H9 (cell line): ENCODE measurements at places on chromosomes 1 and 21. TPM values are rescaled to one million over a fixed set of nuclear protein-coding genes. Genes with fewer than 3 reads are reported as not detected.

SPATC1L gene
- 32.8 and 36.0 TPM in 2 replicates for total RNA-seq

LYPD8 gene
- not detected in 2 replicates for total RNA-seq

LEMD1 gene
- total RNA-seq, result 11.8 and 11.9 TPM in 2 replicates

LCE2B gene
- not detected in 2 replicates for total RNA-seq

CFHR3 gene
- 0.81 and 1.4 TPM in 2 replicates for total RNA-seq

LAMB3 gene
- total RNA-seq, result 0.26 and 0.28 TPM in 2 replicates

ECM1 gene
- total RNA-seq, result 0.88 and 1.4 TPM in 2 replicates

FAM43B gene
- total RNA-seq, result 0.20 and 0.22 TPM in 2 replicates

PCNT gene
- total RNA-seq, result 39.6 and 40.6 TPM in 2 replicates

LINGO4 gene
- total RNA-seq, result not detected in 2 replicates

RAB4A gene
- 64.2 and 66.7 TPM in 2 replicates for total RNA-seq

HRNR gene
- not detected in 2 replicates for total RNA-seq

LRRC53 gene
- total RNA-seq, result not detected in 2 replicates

DNA sequence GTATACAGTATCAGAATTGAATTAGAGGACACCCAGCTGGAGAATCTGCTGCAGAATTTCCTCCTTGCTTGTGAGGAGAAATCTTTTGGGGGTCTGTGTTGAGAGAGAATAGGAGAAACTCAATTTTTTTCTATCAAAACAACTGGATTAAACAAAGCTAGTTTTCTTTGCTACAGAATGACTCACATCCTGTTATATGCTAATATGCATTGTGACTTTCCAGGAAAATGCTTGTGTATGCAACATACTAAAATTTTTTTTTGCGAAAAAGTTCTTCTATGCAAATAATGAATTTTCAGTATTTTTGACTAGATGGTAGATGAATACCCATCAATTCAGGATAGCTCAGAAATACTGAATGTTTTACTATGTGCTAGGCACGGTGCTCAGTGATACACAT, 2.2 kb downstream of the VAMP4 start:
- DNase-seq, result no peak

GRCh38 chr21:44057960-44058651, 46.0 kb downstream of the TRAPPC10 start:
- no peak for DNase-seq

DNA sequence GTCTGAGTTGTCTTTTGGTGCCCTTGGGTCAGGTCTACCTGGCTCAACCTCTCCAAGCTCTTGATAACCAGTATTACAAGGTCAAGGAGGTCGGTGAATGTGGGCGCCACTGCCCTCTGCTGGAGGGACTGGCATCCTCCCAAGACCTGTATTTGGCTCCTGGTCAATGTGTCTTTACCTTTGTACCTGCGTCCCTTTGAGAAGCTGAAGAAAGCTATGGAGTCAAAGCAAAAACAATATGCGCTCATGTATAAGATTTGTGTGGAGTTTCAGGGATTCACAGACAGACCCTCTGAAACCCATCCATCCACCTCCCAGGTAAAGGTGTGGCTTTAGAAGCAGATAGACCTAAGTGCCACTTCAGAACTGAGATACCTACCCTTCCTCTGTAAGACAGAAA, 61.8 kb upstream of the NBL1 start:
- peak; percentile 87 for DNase-seq

DNA sequence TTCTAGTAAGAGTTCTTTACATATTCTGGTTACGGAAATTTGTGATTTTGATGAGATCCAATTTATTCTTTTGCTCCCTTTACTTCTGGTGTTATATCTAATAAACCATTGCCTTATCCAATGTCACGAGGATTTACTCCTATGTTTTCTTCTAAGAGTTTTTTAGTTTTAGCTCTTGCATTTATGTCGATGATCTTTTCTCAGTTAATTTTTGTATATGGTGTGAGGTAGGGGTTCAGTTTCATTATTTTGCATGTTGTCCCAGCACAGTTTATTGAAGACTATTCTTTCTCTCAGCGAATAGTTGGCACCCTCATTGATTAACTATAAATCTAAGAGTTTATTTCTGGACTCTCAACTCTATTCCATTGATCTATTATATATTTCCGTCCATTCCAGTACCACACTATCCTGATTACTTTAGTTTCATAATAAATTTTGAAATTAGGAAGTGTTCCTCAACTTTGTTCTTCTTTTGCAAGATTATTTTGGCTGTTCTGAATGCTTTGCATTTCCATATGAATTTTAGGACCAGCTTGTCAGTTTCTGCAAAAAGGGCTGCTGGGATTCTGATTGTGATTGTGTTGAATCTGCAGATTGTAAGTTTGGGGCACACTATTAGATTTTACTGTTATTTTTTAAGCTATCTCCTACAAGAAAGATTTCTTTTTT, 4.0 kb downstream of the KDM1A start:
- DNase-seq, result no peak

GRCh38 chr1:208110296-208110695, 133.9 kb downstream of the PLXNA2 start:
- DNase-seq, result no peak

GRCh38 chr1:231416901-231417300, 5.2 kb downstream of the EGLN1 start:
- no peak for DNase-seq

GRCh38 chr1:227343727-227344551, 25.6 kb upstream of the CDC42BPA start:
- DNase-seq, result no peak

- DNase-seq, result no peak
Observed at GRCh38 chr1:72678683-72679082, 396.3 kb upstream of the NEGR1 start.

- DNase-seq, result no peak
Observed at GRCh38 chr1:41507110-41507720, 22.7 kb upstream of the EDN2 start.

GRCh38 chr1:11046625-11047365, at the start of gene MASP2:
TSS of gene MASP2 (minus strand) at chr1:11047239. CDS start at chr1:11047207, 32 bp downstream.
- DNase-seq, result no peak

DNA sequence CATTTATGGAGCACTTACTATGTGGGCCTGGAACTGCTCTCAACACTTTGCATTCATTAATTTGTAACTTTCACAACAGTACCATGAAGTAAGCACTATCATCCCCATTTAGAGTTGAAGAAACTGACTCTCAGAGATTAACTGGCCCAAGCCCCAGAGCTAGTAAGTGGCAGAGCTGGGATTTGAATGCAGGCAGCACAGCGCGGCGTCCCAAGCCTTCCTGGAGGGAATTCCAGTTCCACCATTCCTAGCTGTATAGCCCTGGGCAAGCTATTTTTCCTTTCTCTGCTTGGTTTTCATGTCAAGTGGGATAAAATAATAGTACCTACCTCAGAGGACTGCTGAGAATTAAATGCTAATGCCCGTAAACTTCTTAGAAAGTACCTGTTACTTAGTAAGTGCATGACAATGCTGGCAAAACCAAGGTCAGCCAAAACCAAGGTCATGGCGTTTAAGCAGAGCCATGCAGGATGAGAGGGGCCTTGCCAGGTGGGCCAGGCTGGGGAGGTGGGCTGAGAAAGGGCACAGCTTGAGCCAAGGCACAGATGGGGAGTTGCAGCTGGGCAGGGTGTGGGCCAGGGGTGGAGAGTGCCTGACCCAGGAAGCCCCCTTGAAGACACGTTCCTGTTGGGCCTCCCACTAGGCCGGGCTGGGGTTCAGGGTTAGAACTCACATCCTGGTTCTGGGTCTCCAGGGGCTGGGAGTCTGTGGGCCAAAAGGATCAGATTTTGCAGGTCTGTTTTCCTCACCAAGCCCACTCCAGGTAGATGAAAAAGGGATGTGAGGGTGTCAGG, 4.6 kb upstream of the KNCN start:
- no peak for DNase-seq

DNA sequence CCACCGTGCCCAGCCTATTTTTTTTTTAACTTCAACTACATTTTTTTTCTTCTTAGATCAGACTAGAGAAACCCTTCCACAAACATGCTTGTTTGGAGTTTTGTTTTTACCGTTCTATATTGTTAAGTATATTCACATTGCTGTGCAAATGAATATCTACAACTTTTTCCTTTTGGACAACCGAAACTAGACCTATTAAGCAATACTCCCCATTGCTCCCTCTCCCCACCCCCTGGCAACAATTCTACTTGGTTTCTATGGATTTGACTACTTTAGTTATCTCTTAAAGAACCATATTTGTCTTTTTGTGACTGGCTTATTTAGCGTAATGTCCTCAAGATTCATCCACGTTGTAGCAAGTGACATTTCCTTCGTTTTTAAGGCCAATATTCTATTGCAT, 19.1 kb downstream of the ETNK2 start:
- no peak for DNase-seq

DNA sequence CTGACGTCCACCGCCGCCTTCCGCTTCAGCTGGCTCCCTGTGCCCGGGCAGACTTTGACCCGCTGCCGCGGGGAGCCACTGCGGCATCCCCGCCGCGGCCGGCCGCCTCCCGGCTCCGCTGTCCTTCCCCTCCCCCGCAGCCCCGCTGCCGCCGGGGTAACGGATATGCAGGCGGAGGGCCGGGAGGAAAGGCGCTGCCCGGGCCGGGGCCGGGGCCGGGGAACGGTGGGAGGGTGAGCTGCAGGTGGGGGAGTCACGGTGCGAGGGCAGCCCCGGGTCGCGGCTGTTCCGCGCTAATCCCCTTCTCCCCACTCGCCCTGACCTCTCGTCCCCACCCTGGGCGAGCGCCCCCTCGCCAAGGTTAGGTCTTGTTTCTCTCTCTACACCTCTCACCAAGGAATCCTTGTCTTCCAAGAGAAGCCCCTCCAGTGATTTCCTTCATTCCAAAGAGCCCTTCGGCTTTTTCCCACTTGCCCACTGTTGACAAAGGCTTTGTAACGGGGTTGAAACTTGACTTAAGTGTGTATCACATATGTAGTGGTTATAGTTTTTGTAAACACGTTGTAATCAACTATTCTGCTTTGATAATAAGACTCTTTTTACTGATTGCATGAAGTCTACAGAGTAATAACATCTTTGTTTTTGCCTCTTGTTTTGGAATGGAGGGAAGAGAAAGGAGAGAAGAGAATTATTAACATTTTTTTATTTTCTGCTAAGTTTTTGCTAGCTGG, 669 bp downstream of the XPR1 start:
- DNase-seq, result peak; percentile 72

DNA sequence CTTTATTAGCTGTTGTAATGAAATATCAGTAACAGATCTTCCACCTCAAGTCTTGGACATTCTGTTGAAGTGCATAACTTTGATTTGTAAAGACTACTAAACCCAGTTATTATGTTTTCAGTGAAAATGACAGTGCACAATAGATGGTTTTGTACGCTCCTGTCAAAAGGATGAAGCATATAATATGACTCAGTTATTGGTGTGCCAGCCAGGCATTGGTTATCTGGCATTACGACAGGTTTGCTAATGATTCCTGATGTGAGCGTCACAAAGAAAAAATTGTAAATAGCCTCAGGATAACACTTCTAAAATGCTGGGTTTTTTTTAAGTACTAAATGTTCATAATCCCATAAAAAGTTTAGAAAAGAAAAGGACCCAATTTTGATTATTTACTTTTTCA, 147.9 kb downstream of the MAGI3 start:
- DNase-seq, result no peak

- DNase-seq, result no peak
Observed at GRCh38 chr21:39696196-39696595, 48.8 kb upstream of the IGSF5 start.

DNA sequence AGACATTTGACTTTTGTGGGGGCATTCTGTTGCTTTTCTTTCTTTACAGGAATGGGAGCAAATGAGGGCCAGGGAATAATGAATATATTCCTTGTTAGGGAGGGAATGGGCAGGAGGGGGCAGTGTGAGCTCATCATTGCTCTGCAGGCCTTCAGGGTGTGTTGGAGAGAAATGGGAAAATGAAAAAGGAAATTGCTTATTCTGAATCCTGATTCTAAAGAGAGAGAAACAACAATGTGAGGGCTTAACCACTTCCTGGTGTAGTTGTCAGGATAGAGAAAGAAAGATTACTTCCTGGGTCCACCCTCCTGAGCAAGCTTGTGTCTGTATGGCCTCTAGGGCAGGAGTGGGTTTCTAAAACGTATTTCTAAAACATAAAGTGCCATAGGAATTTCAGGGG, 28.3 kb downstream of the VANGL2 start:
- no peak for DNase-seq

- no peak for DNase-seq
Observed at GRCh38 chr1:117607471-117607870, 1.6 kb downstream of the TENT5C start.

DNA sequence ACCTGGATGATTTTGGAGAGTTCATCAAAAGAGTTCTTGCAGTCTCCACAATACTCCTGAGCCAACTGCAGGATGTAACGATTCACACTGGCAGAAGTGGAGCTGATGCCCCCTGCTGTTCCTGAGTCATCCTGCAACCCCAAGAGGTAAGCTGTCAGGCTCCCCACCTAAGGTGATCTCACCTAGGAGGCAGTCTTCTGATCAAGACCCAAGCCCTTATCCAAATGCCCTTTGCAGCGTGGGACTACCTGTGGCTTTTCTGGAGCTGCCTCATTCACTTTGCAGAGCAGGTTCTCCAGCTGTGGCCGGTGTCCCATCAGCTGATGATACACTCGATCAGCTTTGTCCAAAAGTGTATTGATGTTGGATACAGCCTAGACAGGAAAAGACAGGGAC, 96.4 kb downstream of the UBR4 start:
- peak; percentile 34 for DNase-seq

DNA sequence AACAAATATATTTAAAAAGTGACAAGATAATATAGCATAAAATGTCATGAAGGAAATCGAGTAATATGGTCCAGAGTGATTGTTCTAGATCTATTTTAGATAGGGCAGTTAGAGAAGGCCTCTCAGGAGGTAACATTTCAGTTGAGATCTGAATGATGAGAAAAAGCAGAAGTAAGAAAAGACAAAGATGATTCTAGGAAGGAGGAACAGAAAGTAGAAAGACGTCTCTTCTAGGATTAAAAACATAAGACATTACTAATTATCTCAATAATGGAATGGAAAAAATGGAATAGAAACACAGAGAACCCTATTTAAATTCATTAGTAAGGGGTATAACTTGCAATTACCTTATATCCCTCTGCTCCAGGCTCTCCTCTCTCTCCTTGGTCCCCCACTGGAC, 130.0 kb upstream of the ZNHIT6 start:
- no peak for DNase-seq

- no peak for DNase-seq
Observed at GRCh38 chr1:89243046-89243445, 29.6 kb downstream of the GBP5 start.

DNA sequence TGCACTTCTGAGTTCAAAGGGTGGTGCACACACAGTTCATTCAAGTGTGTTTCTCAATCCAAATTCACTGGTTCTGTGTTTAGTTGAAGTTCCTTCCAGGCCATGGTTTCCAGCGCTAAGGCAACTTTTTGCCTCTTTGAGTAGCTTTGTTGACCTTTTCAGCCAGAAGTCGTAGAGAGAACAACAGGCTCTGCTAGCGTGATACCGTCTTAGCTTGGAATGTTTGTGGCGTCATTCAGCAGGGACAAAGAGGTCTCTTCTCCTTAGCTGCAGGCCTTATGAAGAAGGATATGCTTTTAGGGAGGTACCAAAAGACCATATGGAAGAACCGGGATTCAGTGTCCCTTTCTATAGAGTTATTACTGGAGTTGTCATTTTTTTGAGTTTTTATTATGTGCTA, 65.7 kb downstream of the CNIH3 start:
- no peak for DNase-seq

GRCh38 chr1:245822996-245823395, 668.2 kb downstream of the KIF26B start:
- DNase-seq, result no peak
